ENCODE measurements at places on chromosomes 12 and 14. TPM values are rescaled to one million over a fixed set of nuclear protein-coding genes. Genes with fewer than 3 reads are reported as not detected.
A peak's percentile ranks its signal among the peaks of the same experiment; 100 is the strongest.

DNA sequence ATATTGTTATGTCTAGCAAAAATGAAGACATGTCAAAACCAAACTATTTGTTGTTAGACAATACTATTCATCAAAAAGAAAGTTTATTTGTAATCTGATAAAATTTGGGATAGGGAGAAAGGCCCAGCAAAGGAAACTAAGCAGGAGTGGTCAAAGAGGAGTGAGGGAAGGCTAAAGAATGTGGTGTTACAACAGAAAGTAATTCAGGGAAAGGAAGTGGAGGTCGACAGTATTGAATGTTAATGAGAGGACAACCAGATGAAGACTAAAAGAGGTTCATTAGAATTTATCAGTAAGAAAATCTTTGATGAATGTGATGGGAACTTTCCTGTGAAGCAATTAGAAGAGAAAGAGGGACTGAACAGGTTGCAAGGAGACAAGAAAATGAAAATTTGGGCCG lies 33.9 kb downstream of the PLCZ1 start:
- DNase-seq = no peak

DNA sequence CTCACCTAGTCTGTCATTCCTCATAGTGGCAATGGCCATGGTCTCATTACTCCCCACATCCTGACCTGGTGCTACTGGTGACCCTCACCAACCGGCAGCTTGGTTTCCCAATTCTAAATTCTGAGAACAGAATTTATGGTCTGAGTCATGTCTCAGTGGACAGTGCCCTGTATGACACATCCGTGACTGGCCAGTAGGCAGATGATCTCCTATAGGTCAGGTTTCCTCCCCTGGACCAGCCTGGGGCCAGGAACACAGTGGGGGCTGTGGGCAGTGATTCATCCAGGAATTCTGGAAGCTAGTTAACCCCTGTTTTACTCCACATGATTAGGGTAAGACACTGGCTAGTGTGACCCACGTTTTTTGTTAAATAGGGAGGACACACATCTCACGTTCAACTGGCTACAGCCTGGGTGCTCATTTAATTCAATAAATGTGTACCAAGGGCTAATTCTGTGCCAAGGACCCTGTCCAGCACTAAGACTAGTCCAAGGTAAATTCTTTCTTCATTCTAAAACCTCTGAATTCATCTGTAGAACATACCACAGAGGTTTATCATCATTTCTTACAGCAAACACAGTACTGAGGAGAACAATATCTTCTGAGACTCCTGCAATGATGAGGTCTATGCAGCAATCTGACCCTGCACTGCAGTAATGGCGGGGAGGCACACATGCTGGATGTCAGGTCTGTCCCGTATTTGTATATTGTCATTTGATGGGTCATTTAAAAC lies 249.6 kb upstream of the TBX3 start:
- peak; percentile 52 for DNase-seq

DNA sequence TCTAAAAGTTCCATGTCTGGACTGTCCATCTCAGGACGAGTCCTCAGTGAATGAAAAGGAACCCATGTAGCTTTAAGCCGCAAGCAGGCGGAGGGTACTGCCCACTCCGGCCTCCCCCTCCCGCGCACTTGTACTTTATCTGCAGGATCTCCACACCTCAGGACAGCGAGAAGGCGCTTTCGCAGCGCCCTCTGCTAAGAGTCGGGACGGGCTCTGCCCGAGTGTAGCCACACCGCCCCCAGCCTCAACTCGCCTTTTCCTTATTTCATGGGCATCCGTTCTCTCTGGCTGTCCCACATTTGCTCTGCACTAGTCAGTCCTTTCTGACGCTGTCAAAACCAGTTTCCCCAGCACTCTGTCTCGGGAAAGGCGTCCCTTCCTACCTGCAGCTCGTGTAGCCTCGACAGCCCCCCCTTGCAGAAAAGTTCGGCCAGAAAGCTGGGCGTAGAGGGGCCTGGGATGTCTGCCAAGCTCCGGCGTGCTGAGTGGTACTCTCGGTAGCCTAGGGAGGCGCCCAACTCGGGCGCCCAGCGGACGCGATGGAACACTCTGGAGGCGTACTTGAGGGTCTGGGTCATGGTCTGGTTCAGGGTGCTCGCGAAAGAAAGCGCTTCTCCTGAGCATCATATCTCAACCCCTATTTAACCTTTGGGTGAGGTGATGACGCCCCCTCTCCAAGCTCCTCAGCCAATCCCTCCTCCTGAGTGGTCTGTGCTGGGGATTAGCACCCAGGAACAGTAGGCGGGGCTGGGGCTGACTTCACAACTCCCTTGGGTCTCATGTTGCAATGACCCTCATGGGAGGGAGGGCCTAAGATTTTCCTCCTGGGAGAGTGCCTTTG lies at the start of gene CYP27B1:
CYP27B1 (minus strand) TSS at position 615 of the 841 bp plus-strand sequence; CDS start at position 578, 37 bp downstream.
- DNase-seq = no peak

DNA sequence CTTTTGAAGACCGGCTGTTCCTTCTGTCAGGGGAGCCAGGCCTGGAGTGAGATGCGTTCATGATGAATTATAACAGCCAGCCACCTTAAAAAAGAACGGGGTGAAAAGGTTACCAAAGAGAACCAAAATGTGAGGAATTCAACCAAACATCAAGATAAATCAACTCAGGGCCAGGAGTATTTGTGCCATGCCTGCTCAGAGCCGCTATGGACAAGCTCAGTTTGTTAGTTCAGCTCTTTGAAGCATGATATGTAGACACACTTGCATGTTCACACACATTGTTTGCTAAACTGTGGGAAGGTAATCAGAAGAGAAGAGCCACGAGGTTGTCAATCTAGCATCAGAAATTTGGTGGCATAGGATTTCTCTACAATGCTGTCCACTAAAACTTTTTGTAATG lies 367.4 kb upstream of the TBX3 start:
- DNase-seq = no peak

The EML5 gene
- total RNA-seq = 0.58 TPM

DNA sequence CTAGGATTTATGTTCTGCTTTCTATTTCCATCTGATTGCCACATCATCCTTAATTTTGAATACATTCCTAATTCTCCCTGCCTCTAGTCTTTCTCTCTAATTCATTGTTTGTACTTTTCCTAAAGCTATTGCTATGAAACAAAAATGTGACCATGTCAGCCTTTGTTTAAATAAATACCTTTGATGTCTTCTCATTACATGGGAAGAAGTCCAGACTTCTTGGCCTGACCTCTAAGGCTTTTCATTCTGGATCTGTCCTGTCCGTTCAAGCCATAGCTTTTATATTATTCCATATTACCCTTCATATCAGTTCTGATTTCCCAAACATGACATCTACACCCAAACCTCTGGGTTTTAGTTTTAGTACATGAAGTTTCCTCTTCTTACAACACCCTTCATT lies 91.4 kb downstream of the CDK17 start:
- no peak for DNase-seq

DNA sequence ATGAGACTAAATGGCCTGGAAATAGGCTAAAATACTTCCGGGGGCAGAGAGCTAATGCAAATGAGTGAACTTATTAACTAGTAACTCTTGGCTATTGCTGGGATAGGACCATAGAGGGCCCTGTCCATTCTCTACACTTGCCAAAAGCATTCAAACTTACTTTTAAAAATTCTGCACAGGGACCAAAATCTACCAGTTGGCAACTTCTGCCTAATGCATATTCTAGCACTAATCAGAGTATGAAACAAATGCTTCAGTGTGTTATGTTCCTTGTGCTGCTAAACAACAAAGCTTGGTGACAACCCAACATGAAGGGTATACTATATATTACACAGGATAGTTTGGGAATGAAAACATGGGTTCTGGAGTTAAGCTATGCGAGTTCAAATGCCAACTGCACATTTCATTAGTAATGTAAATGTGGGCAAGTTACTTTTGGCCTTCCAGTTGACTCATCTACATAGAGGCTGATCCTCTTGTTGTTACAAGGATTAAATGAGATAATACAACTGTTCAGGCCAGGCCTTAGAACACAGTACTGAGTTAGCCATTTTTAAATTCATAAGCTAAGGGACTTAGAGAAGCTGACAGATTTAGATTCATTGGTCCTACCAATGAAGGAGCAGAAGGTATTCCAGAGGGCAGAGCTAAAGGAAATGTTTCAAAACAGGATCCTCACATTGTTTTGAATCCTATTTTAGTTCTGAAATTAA lies 32.4 kb downstream of the HIGD1C start:
- no peak for DNase-seq

DNA sequence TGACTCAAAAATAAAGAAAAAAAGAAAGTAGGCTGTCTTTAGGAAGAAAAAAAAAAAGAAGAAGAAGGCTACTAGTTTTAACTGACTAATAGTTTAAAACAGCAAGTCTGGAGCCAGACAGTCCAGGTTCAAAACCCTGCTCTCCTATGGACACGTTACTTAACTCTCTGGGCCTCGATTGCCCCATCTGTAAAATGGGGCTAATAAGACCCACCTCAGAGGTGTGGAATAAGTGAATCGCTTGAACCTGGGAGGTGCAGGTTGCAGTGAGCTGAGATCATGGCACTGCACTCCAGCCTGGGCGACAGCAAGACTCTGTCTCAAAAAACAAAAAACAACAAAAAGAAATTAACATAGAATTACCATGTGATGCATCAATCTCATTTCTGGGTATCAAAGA lies 10.5 kb upstream of the SCARB1 start:
- DNase-seq = no peak

- no peak for DNase-seq
Measured at GRCh38 chr14:99402950-99403349, 77.7 kb downstream of the SETD3 start.

DNA sequence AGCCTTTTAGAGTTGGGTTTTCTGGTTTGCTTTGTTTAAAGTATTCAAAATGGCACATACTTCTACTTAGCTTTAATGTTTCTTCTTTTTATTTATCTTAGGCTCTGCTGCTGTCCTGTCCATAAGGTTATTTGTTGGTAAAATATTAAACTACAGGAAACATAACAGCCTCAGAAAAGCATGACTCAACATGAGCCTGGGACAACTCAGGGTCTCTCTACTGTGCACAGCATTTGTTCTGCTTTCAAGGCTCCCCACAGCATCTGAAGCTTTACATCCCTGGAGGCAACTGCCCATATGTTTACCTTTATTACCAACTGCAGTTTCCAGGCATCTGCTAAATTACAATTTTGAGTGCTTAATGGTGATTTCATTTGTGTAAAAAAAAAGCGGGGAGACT lies 954.2 kb upstream of the FBXO33 start:
- no peak for DNase-seq

- no peak for DNase-seq
Measured at GRCh38 chr14:104969741-104970230, 8.4 kb downstream of the AHNAK2 start.

The LRRC10 gene
- not detected for total RNA-seq

DNA sequence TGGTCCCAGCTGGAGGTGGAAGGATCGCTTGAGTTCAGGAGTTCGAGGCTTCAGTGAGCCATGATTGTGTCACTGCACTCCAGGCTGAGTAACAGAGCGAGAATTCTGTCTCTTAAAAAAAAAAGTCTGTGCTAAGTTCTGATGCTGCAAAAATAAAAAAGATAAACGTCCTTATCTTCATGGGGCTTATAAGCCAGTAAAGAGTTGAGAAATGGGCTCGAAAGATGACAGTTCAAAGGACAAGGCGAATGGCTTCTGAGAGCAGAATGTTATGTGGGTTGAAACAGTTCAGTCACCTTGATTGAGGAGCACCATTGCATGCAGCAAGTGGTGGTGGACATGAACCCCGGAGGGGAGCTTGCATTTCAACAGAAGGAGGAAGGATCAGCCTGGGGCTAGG lies 4.7 kb downstream of the TSPAN9 start:
- no peak for DNase-seq

The PMEL gene
- 0.87 TPM for total RNA-seq

DNA sequence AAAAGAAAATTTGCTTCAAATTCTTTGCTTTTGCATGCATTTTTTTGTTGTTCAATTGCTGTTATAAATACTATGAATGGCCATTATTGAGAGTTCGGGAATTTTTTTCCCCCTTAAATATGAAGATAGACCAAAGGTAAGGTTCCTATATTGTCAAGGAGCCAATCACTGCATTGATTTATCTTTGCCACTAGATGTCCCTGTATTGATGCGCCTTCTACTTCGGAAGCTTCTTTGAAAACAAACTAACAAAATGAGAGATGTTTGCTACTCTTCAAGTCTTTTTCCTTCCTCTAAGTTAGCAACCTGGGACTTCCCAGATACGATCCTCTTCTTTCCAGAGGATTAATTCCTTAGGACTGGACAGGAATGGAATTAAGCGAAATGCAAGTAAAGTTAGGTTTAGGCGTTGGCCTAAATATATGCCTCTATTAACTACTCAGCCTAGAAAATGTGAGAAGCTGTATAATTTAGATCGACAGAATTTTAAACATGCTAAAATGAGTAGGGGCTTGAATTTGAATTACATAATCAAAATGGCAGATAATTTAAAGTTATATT lies 318.1 kb downstream of the AEBP2 start:
- peak; percentile 59 for DNase-seq

GRCh38 chr12:21983095-21983494 lies 41.9 kb upstream of the ABCC9 start:
- DNase-seq = no peak

The SAMD15 gene
- 2.1 TPM for total RNA-seq

The FBXL14 gene
- total RNA-seq = 6.1 TPM

The SINHCAF gene
- 72.6 TPM for total RNA-seq

The ITGA7 gene
- total RNA-seq = 0.88 TPM

GRCh38 chr12:108518716-108519496 lies 3.8 kb downstream of the FICD start:
- DNase-seq = no peak

The MAP3K9 gene
- 2.7 TPM for total RNA-seq

The LMNTD1 gene
- total RNA-seq = not detected

DNA sequence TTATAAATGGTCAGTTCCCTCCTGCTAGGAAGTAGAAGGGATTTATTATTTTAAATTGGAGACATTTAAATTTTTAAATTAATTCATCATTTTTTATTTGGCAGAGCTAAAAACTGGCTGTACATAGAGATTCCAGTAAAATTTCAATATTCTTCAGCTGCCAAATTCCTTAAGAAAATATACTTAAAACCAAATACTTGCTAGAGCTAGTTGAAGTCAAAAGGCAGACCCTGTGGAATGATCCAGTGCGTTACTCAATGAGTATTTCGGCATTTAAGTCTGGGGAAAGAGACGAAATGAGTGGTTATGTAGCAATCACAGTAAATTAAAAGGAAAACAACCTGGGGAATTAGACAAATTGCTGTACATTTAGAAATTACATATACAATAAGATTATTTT lies 1104.7 kb downstream of the SLC6A15 start:
- no peak for DNase-seq

GRCh38 chr12:99573980-99574379 lies 73.6 kb upstream of the GARIN6 start:
- DNase-seq = no peak

DNA sequence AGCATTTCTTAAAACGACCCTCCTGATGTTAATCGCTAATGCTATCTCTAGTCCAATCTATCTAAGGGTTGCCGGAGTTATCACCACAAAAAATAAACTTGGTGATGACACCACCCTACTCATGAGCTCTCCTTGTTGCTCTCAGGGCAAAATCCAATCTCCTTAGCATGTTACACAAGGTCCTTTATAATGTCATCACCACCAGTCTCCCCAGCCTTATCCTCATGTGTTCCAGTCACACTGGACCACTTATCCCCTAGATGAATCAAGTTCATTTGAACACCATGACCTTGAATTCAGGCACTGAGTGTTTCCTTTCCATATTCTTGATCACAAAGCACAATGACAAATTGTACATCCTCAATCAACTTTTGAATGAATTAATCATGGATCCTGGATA lies 19.0 kb upstream of the DRAM1 start:
- DNase-seq = no peak

- DNase-seq = no peak
Measured at GRCh38 chr14:35400648-35401421, 3.7 kb downstream of the NFKBIA start.
